Psoas muscle (tissue), 8 donors: ENCODE measurements at places on chromosomes 11 and 22. TPM values are rescaled to one million over a fixed set of nuclear protein-coding genes. Genes with fewer than 3 reads are reported as not detected.

GRCh38 chr11:93591247-93591898 is 48.2 kb upstream of the SMCO4 start:
- no peak for DNase-seq

DNA sequence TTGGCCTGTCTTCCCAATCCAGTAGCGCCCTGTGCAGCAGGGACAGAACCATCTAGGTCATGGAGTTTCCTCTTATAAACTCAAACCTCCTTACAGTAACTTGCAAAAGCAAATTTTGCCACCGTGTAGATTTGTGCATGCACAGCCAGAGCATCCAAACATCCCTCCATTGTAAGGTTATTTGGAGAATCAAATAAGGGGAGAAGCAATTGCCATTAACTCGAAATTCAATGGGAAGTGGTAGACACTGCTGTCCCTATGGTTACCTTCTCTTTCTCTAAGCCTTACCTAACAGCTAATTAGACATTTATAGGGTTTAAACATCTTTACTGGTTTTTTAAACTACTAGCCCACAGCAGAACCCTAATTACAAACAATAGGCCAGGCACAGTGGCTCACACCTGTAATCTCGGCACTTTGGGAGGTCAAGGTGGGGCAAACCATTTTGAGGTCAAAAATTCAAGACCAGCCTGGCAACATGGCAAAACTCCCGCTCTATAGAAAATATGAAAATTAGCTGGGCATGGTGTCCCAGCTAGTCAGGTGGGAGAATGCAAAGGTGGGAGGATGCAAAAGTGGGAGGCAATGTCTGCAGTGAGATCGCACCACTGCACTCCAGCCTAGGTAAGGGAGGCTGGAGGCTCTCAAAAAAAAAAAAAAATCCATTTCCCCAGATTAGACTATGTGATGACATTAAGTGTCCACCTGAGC is 6.6 kb downstream of the HSPA8 start:
- no peak for DNase-seq

DNA sequence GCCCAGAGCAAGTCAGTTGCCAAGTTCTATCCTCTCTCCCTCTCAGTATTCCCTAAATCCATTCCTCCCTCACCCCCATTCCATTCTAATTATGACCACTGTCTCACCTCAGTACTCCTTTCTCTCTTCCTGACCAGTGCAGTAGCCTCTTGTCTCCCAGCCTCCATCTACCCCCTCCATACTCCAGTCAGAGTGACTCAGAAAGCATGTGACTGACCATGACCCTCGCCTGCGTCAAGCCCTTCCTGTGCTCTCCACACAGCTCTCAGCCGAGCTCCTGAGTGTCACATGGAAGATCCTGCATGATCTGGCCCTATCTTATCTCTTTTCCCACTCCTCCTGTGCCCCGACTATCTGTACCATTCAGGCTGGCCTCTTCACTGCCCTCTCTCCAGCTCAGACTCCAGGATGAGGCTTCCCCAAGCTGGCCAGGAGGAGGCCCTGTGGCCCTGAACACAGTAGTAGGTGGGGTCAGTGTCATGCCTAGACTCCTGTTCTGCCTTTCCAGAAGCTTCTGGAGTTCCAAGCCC is 42.6 kb downstream of the NEU3 start:
- DNase-seq = no peak

DNA sequence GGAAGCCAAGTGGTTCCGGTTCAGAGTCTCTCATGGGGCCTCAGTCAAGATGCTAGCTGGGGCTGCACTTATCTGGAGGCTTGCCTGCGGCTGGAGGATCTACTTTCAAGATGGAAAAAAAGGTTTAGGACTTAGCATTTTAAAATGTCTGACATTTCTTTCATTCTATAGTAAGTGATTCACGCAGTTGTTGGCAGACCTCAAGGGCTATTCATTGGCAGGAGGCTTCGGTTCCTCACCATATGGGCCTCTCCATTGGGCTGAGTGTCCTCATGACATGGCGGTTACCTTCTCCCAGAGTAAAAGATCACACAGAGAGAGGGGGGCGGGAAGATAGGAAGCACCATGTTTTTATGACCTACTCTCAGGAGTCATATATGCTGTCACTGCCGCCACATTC is 298.0 kb upstream of the PLET1 start:
- DNase-seq = no peak

DNA sequence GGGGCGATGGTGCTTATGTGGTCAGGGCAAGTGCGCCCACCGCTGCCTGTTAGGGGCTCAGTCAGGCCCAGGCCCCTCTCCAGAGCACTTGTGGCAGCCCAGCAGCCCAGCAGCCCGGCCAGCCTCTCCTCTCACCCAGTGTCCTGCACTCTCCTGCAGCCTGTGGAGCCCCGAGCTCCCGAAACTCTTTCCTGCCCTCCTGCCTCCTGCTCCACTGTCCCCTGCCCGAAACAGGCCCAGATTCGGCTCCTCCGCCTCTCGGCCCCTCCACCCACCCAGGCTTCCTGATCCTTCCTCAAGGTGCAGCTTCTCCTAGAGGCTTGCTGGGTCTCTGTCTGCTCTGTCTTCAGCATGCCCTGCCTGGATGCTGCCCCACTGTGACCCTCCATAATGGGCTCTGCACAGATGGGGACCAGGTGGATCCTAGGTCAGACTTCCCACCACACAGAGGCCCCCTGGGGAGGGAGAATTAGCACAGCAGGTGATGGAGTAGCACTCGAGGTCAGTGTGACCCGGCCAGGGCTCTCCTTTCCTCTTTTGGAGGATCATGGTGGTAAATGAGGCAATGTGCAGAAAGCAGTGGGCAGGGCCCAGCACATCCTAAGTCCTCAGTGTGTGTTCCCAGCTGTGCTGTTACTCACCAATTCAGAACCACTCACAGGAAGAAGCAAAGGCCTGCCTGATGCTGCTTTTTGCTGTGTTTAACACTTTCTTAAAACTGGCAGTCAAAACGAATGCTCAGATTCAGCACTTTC is 18.6 kb upstream of the NAP1L4 start:
- DNase-seq = no peak

DNA sequence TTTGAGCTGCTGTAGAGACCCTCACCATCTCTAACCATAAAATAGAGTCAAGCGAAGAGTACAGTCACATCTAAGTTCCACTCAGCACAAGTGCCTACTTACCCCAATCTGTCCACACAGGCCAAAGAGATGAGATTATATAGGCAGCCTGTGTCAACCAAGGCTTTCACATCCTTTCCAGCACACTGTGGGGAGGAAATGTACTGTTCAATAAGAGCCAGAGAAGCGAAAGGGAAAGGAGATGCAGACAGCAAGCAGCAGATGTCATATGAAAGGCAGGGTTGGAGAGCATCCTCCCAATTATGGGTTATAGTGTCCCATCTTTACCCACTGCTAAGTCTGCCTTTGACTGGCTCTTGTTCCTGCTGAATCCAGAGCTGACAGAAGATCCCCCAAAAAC is 16.4 kb downstream of the NRIP3 start:
- DNase-seq = no peak

DNA sequence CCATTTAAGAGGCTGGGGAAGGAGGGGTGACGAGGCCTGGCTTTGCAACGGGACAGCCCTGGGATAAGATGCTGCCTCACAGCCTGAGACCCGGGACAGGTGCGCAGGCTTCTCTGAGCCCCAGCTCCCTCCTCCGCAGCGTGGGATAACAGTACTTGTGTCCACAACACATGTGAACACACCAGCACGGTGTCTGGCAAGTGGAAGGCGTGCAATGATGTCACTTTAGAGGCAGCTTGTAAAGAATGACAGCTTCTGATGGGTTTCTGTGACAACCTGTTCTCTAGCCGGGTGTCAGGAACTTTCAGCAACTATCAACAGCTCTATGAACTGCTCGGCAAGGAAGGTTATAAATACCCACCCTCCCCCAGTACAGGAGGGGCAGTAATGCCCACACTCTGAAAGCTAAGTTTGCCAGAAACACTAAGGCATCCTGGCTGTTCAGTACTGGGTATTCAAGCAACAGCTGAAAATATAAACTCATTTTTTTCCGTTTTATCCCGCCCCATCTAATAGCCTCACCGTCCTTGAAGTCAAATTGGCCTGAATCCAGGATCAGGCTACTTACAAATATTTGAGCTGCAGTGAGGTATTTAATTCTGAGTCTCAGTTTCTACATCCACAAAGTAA is 59.7 kb downstream of the MYH9 start:
- DNase-seq = no peak

GRCh38 chr11:114346709-114347141 is 50.5 kb downstream of the NNMT start:
- DNase-seq = no peak

DNA sequence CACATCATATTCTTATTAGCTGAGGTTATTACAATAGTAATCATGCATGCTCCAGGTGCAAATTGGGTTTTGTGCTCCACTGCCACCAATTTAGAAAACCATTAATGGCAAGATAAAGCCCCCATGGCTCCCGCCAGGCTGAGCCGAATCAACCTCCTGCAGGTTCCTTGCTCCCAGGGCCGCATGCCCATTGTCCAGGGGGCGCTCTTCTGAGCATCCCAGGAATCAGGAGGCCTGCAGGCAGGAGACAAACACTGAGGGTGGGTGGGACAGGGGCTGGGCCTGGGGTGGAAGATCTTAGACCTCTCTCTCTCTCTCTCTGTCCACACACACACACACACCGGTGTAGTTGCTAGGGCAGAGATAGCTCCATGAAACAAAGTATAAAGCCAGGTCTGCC is 57.4 kb downstream of the BUD13 start:
- DNase-seq = no peak

GRCh38 chr11:12133547-12134235 is 23.3 kb downstream of the MICAL2 start:
- no peak for DNase-seq

DNA sequence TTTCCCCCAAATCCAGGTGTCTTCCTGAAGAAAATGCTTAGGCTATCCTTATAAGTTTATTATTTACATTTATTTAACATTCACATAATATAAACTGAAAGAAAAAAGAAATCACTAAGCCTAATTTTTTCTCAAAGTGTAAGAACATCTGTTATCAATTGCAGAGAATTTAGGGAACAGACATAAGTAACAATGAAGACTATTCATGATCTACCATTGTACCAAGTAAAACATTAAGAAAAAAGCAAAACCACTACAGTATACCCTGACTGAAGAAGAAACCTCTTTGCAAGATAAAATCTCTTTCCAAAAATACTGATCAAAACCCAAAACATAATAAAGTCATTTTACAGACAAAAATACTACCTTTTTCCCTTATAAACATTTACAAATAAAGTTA is 60.5 kb downstream of the NUP98 start:
- no peak for DNase-seq

- DNase-seq = no peak
Measured at GRCh38 chr11:78573681-78574080, 983 bp downstream of the NARS2 start.

GRCh38 chr11:65854161-65854592 is 3.8 kb downstream of the CFL1 start:
- DNase-seq = no peak

GRCh38 chr11:72607496-72607895 is 66.7 kb downstream of the PDE2A start:
- no peak for DNase-seq

DNA sequence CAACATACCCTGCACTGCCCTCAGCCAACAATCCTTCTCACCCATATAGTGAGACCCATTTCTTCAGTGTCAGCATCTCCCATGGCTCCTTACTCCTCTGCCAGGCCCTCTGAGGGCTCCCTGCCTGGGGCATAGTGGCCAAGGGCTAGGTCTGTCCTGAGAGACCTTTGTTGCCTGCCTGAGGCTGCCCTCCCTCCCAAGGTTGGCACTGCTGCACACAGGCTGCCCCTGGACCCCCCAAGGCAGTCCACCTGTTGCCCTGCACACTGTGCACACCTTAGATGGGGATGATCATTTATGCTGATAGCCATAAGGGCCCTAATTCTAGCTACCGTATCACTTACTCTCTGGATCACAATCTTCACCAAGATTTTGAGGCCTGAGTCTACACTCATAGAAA is 57.0 kb upstream of the SUSD2 start:
- no peak for DNase-seq

GRCh38 chr11:73274722-73275380 is 2.7 kb downstream of the P2RY6 start:
- no peak for DNase-seq

- no peak for DNase-seq
Measured at GRCh38 chr11:99773646-99774045, 752.9 kb downstream of the CNTN5 start.

DNA sequence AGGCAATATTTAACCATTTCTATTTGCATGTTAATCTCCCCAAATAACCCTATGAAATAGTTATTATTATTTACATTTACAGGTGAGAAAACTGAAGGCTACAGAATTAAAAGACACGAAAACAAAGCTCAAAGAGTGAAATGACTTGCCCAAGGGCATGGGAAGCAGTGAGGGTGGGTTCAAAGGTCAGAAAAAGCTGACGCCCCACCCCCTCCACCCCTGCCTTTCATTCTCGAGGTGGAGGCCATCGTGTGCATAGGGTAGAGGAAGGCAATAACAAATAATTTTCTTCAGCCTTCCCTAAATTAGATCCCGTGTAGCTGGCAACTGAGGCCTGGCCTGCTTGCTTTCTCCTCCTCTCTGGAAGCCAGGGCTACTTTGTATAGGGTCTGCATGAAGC is 56.1 kb upstream of the RBFOX2 start:
- DNase-seq = no peak

GRCh38 chr11:45525393-45525792 is 140.0 kb downstream of the CHST1 start:
- DNase-seq = no peak

DNA sequence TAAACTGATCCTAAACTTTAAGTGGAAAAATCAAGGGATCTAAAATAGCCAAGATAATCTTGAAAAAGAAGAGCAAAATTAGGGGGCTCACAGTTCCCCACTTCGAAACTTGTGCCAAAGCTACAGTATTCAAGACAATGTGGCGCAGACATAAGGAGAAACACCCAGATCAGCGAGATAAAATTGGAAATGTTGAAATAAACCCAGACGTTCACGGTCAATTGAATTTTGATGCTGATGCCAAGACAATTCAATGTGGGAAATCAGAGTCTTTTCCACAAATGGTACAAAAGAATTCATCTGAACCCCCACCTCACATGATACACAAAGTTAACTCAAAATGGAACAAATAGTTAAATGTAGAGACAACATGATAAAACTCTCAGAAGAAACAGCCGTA is 601.6 kb downstream of the BRD1 start:
- no peak for DNase-seq

- DNase-seq = peak; percentile 90
Measured at GRCh38 chr11:36455658-36456111, 54.4 kb downstream of the TRAF6 start.

Gene PRDX5
- 178 TPM for total RNA-seq

Gene GPHA2
- not detected for total RNA-seq

Gene TMPRSS4
- total RNA-seq = not detected

Gene IL10RA
- 3.9 TPM for total RNA-seq

Gene SHISAL1
- total RNA-seq = 0.24 TPM

Gene ANO3
- not detected for total RNA-seq

Gene CELSR1
- 0.13 TPM for total RNA-seq

Gene APOBEC3B
- not detected for total RNA-seq

Gene SMIM35
- 0.09 TPM for total RNA-seq

Gene OSBPL5
- total RNA-seq = 6.9 TPM

Gene IGLL1
- not detected for total RNA-seq

Gene PISD
- 16.3 TPM for total RNA-seq

Gene PGA5
- not detected for total RNA-seq

Gene SLC22A8
- total RNA-seq = not detected
